Stimulated activated naive CD4-positive, alpha-beta T cell treated with Interleukin-2 at 50 U/mL for 16 hours (primary cell): ENCODE measurements at places on chromosomes 2 and 18.

DNA sequence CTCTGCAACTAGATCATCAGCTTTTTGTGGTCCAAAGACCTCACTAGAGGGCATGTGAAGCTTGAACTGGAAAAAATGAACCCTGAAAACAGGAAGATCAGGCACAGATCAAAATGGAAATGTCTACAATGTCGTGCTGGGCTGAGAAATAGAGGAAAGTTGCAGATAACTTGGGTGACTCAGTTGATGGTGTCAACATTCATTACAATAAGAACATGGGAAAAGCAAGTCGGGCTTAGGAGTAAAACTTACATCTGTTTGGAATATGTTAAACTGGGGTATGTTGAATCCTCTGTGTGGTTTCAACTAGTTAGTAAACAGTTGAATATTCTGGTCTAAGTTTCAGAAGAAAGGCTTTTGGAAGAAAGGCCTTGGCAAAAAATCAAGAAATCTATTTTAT lies 940.4 kb downstream of the ERBB4 start:
- no peak for DNase-seq

- DNase-seq = no peak
These were observed 157.2 kb downstream of the MIB1 start for GRCh38 chr18:21897811-21898210.

GRCh38 chr2:238999291-238999741 lies 151.4 kb downstream of the TWIST2 start:
- DNase-seq = no peak

GRCh38 chr2:190794377-190794776 lies 86.2 kb upstream of the GLS start:
- DNase-seq = no peak

- DNase-seq = no peak
These were observed 234.1 kb downstream of the INSIG2 start for GRCh38 chr2:118322406-118322805.

DNA sequence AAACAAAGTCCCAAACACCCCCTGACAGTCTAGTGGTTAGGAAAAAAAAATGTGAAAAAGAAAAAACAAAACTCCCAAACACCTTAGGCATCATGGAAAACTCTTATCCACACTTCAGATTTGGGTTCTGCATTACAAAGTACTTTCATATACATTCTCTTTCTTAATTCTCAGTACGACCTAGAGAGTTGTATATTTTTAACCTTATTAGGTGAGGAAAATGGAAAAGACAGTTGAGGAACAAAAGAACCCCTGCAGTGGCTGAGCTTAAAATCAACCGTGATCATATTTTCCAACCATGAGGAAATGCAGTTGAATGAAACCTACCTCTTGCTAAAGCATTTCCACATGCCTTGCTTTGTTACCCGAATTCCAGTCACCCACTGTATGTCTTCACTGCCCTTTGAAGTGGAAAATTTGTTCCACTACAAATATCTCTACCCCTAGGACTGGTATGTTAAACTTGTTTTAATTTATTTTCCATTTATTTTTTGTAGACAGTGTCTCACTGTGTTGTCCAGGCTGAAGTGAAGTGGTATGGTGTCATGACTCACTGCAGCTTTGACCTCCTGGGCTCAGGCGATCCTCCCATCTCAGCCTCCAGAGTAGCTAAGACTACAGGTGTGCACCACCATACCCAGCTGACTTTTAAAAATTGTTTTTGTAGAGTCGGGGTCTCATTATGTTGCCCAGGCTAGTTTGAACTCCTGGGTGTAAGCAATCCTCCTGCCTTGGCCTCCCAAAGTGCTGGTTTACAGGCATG lies 56.9 kb upstream of the LPIN2 start:
- no peak for DNase-seq

GRCh38 chr2:183001948-183002347 lies 36.3 kb downstream of the NCKAP1 start:
- no peak for DNase-seq

GRCh38 chr2:61662990-61663389 lies 124.8 kb upstream of the XPO1 start:
- DNase-seq = no peak

- no peak for DNase-seq
These were observed 247.6 kb downstream of the DYM start for GRCh38 chr18:49212819-49213218.

GRCh38 chr2:161576421-161576820 lies 47.8 kb upstream of the SLC4A10 start:
- no peak for DNase-seq

DNA sequence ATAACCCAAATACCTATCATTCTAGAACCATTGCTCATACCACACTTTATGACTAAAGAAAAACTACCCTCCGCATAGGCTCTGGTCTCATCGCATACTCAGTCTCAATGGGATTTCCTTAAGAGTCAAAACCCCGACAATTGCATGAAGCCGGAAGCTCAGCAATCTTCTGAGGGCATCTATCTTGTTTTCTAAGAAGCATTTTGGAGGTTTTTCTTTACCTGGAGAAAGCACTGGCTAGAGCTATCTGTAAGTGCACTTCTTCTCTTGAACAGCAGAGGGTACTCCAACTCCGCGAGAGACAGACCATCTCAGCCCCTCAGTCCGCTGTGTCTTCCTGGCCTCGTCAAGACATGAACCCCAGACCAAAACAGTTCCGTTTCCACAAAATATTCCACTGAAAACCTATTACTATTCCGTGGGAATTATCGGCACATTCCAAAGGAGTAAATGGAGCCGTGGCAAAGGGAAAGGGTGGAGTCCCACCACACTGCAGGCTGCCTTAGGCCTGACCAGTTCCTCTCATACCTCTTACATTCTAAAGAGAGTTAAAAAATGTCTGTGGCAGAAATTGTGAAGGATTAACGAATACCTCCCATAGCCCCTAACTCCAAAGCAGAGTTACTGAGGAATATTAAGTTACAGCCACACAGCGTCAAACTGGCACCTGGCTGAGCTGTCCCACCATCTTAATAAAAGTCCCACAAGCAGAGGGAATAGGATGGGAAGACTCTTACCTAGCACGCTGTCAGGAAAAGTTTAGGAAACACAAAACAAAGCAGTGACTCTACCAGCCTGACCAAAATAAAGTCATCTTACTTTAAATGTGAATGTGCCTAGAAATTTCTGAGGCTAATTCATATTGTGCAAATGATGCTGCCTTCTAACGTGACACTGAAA lies 325.6 kb upstream of the VRK2 start:
- no peak for DNase-seq

DNA sequence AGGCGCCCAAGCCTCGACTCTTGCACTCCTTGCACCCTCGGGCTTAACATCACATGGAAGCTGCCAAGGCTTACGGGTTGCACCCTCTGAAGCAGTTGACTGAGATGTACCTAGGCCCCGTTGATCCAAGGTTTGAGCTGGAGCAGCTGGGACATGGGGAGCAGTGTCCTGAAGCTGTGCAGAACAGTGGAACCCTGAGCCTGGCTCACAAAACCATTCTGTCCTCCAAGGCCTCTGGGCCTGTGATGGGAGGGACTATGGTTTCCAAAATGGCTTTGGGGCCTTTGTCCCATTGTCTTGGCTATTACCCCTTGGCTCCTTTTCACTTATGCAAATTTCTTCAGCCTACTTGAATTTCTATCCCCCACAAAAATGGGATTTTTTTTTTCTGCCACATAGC lies 454.0 kb downstream of the PIK3C3 start:
- DNase-seq = no peak

DNA sequence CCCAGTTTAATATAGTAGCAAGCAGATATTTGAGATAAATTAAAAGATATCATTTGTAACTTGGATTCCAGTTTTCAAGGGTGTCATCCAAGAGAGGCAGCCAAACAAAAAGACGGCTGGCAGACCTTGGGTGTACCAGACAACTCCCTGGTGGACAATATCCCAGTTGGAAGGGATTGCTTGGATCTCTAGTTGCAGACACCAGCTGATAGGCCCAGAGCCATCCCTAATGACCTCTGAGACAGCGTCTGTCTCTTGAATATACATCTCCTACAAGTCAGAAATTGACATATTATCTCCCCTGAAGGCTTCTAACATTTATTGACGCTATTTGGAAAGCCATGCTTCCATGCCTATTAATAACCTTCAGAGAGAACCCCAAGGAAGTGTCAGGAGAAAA lies 67.7 kb downstream of the ACVR1 start:
- no peak for DNase-seq

GRCh38 chr2:217289907-217290280 lies 430.0 kb upstream of the TNP1 start:
- DNase-seq = no peak

GRCh38 chr2:181836583-181836982 lies 54.9 kb upstream of the ITPRID2 start:
- no peak for DNase-seq

GRCh38 chr18:11868230-11868629 lies 17.0 kb downstream of the CHMP1B start:
- DNase-seq = no peak

DNA sequence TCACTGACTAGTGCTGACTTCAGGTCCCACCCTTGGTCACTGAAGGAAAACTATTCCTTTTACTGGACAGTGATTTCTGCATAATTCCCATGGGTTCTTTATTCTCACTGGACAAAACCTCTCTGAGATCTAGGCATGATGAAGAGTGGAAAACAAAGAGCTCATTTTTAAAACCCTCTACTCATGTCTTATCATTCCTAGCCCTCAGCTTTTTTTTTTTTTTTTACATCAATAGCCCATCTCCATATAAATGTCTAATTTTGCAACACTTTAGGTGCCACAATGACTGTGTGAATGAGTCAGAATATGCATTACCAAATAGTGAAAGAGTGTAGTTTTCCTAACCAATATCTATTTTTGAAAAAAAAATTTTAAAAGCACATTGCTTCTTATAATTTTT lies 74.8 kb downstream of the TCF4 start:
- no peak for DNase-seq

DNA sequence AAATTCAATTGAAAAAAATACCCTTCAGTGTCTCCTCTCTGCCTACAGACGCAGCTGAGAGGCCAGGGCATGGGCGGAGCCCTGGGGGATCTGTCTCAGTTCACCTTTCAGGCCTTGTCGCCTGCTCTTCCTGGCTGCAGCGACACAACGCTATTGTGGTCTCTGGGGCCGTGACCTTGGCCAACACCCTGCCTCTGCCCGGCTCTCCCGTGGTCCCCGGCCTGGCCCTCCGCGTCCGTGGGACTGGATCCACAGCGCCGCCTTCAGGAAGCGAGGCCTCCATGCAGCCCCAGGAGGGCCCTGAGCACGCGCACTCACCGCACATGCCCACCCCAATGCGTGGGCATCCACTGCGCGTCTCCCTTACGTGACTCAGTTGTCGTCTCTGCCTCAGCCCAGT lies 81.1 kb downstream of the MRPS9 start:
- no peak for DNase-seq

- no peak for DNase-seq
These were observed 41.9 kb downstream of the BABAM2 start for GRCh38 chr2:27932396-27932795.

DNA sequence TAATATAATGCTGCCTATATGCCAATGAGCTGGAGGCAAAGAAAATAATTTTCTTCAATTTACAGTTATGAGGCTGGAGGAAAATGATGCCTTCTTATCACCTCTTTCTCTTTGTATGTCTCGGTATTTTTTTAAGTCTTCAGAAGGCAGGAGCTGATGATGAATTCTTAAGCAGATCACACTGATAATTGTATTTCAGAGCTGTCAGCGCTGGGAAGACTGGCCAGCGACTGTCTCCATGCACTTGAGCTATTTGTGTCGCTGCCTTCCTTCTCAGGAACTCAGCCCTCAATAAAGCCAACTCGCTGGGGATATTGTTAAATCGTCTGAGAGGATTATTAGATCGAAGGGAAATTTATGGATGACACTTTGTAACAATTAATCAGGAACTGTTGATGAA lies 40.3 kb downstream of the PTGR3 start:
- DNase-seq = no peak

DNA sequence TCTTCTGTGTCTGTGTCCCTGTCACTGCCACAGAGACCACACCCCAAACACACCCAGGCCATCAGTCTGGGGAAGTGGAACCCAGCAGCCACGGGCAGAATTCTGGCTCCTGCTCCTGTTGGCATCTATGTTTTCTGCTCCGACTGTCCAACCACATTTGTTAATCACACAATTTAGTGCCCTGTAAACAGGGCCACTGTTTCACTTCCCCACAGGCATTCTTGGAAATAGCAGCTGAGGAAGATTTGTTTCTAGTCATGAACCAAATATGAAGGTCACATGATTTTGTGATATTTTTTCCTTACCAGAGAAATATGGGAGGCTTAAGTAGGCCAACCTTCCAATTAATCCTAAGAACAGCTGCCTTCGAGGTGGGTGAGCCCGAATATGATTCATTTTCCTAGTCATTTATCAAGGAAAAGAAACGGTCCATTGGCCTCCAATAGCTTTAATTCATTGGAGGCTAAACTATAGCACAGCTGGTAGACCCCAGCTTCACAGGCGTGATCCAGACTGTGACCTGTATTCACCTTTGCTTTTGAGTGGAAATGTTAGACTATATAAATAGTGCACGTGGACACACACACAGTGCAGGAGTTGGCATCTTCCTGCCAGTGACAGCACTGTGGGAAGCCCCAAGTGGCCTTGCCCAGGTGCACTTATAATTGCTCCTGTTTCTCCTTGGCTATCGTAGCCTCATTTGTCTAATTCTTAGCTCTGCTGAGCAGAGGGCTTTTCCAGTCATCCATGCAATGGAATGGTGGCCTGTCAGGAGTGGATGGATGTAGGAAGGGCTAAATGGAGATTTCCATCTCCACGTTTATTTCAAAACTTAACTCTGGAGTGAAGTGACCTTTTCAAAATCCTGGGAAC lies 267.9 kb downstream of the LPIN1 start:
- no peak for DNase-seq

GRCh38 chr2:135586148-135586547 lies 54.9 kb downstream of the R3HDM1 start:
- no peak for DNase-seq

GRCh38 chr2:238908960-238909951 lies 61.4 kb downstream of the TWIST2 start:
- DNase-seq = no peak

DNA sequence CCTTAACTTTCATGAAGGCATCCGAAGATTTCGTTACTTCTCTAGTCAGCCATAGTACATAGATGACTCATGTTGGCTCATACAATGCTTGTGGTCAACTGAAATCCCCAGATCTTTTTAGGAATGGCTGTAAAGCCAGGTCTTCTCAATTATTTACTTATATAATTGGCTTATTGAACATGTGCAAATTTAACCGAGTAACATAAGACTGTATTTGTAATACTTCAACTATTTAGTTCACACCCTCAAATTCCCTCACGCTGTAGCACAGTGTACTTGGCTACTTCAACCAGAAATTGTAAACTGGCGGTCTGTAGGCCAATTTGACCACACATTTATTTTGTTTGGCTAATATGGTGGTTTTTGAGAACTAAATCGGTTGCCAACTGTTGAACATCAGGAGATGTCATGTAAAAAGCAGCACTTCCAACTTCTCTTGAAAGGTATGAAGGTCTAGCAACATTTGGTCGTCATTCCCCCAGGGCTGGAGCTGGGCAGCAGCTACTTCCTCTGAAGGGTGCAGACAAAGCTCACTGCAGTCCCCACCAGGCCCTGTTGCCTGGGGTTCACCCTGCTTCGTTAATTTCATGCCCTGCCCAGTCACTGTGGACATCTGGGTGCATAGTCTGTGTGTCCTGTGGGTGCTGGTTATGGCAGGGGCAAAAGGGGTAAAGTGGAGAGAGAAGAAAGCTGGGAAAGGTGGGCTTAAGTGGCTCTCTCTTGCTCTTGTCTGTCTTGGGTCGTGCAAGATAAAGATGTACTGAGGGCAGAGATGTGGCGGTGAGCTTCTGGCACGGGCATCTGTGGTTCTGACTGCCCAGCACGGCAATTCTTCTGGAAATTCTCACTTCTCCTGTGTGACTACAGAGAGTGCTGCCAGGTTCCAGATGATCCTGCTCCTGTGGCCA lies 3.2 kb upstream of the SH3RF3 start:
- DNase-seq = no peak

GRCh38 chr2:197560146-197560665 lies 44.3 kb downstream of the MOB4 start:
- DNase-seq = no peak
